ENCODE measurements at places on chromosomes 13 and 19.

DNA sequence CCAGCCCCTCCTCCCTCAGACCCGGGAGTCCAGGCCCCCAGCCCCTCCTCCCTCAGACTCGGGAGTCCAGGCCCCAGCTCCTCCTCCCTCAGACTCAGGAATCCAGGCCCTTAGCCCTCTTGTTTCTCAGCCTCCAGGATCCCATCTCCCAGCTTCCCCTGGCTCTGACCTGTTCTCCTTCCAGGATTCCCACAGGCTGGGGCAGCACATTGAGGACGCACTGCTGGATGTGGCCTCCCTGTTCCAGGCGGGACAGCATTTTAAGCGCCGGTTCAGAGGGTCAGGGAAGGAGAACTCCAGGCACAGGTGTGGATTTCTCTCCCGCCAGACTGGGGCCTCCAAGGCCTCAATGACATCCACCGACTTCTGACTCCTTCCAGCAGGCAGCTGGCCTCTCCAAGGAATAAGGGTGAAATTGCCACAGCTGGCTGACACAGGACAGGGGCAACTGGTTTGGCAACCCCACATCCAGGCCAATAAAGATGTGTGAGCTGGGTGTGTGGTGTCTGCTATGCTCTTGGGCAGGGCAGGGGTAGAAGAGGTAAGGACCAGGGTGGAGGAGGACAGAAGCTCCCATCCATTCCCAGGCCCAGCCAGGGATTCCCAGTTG lies 22.4 kb downstream of the CPT1C start:
- no peak for DNase-seq

GRCh38 chr13:97914540-97914939 lies 38.9 kb upstream of the IPO5 start:
- DNase-seq, result no peak

- DNase-seq, result no peak
Observed at GRCh38 chr19:46975011-46975924, 44.4 kb upstream of the NPAS1 start.

DNA sequence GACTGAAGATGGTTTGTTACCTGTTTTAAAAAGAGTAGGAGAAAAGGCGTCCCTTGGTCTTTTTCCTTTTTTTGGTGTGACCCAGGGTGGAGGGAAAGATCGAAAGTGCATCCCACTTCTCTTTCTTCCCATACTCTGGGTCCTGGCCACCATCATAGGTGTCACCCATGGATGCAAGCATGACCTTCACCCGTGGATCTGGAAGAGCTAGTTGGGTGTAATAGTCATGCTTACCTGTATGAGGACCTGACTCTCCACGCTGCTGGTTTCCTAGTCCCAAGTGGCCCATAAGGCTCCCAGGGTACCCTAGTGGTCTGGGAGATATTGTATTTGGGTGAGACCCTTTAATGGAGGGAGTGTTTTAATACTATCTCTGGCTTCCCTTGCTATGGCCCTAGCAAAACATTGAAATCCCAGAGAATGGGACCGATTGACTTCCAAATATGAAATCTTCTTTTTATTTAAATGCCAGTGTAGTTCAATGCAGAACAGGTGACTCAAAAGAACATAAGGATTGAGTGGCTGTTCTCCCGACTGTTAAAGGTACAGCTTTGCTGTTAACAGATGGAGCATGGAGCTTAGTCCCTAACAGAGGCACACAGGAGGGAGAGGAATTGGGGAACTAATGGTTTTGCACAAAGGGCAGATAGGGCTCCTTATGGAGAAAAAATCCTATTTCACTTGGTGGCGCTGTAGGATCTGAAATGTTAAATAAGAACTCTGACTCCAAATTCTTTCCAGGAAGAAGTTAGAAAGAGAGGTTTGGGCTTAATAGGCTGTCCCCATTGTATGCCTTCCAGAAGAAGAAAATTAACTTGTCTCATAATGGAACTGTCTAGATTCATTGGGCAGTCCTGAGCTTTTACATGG lies 7.0 kb upstream of the ZNF550 start:
- no peak for DNase-seq

- DNase-seq, result no peak
Observed at GRCh38 chr13:45809801-45810394, 41.7 kb downstream of the SIAH3 start.

- DNase-seq, result no peak
Observed at GRCh38 chr19:56917529-56917928, 77.0 kb upstream of the PEG3 start.

GRCh38 chr19:57557659-57558058 lies 2.0 kb downstream of the ZNF550 start:
- DNase-seq, result no peak

DNA sequence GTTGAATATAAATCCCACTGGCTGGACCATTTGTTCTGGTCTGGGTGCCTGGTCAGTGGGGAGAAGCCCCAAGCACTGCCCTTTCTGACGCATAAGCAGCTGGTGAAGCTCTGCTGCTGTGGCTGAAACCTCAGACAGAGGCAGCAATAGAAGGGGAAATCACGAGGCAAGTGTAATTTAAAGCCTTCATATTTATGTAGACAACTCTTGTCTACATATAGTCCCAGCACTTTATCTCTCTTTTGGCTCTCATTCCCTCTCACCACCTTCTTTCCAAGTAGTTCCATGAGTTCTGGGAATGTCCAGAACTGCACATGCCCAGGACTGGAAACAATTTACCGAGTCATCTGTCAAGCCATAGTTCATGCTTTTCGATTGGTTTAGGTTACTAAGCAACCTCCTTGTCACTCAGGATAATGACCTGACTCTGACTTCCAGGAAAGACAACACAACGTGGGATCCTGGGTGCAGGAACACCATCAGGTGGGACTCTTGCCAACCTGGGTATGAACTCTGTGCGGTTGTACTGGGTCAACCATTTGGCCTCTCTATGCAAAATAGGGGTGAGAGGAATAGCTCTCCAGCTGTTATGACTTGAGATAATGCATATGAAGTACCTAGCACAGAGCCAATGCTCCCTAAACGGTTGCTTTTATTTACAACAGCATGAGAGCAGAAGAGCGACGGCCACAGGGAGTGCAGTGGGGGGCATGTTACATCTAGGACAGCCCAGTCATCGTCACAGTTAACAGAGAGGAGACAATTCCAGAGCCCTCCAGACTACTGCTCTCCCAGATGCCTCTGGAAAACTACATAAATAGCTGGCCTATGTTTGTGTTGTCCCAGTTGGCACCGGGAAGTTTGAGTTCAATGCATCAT lies 321.9 kb downstream of the FOXO1 start:
- no peak for DNase-seq

DNA sequence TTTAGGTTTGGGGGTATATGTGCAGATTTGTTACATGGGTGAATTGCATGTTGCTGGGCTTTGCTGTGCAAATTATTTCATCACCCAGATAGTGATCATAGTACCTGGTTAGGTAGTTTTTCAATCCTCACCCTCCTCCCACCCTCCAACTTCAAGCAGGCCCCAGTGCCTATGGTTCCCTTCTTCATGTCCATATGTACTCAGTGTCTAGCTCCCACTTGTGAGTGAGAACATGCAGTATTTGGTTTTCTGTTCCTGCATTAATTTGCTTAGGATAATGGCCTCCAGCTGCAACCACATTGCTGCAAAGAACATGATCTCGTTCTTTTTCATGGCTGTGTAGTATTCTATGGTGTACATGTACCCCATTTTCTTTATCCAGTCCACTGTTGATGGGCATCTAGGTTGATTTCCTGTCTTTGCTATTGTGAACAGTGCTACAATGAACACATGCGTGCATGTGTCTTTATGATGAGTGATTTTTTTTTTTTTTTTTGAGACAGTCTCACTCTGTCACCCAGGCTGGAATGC lies 42.9 kb upstream of the POMP start:
- DNase-seq, result no peak

DNA sequence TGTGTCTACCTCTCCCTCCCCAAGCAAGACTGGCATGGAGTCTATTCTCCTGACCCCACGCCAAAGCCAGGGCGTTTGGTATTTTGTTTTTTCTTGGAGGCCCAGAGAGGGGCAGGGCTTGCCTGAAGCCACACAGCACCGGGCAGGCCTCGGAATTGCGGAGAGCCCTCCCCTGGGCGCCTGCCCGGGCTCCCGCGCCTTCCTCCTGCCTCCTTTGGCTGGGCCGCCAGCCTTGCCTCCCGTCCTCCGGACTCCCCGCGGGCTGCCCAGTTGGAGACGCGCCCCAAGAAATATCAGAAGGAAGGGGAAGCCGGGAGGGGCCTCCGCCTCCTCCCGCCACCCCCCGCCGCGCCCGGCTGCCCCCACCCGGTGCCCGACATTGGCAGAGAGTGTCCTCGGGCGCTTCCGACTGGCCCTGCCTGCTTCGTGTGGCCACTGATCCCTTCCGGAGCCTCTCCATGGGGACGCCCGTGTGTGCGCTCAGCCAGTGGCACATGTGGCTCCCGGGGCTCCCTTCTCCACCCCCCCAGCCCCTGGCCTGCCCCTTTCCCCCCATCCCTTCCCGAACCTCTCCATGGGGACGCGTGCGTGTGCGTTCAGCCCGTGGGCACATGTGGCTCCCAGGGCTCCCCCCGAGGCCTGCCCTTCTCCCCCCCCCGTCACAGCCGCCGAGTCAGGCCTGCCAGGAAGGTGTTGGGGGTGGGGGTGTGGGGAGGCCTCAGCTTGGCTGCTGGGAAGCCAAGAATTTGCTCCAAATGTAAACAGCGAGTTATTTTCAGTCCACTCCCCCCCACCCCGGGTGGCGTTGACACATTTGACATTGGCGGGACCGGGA lies 37.3 kb downstream of the NFIC start:
- DNase-seq, result no peak

DNA sequence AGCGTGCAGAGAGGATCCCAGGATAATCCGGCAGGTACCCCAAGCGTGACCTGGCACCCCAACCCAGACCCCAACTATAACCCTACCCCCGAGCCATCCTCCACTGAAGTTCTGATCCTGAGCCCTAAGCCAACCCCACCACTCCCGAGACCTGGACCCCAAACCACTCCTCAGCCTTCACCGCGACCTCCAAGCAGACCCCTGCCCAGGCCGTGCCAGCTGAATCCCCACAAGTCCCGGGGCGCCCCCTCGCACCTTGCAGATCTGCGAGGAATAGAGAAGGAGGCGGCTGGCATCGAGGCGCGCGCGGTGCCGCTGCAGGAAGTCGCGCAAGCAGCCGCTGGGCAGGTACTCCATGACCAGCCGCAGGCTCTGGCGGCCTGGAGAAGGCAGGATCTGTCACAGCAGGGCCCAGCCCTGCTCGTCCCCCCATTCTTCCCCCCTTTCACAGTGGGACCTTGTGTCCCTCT lies 10.1 kb upstream of the INSL3 start:
- DNase-seq, result no peak

DNA sequence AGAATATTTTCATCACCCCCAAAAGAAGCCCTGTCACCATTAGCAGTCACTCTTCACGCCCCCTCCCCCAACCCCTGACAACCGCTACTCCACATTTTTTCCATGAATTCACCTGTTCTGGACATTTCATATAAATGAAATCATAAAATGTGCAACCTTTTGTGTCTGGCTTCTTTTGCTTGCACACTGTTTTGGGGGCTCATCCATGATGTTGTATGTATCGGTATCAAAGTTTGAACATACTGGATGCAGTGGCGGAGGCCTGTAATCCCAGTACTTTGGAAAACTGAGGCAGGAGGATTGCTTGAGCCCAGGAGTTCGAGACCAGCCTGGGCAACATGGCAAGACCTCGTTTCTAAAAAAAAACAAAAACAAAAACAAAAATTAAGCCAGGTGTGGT lies 7.2 kb downstream of the GADD45B start:
- no peak for DNase-seq

- DNase-seq, result no peak
Observed at GRCh38 chr13:83333614-83334388, 548.5 kb downstream of the SLITRK1 start.

GRCh38 chr19:39064405-39064804 lies 19.8 kb upstream of the ACP7 start:
- no peak for DNase-seq

GRCh38 chr13:62432295-62432694 lies 1016.6 kb upstream of the PCDH20 start:
- DNase-seq, result no peak

- no peak for DNase-seq
Observed at GRCh38 chr13:76684336-76684735, 201.9 kb downstream of the KCTD12 start.

- no peak for DNase-seq
Observed at GRCh38 chr13:72505376-72505775, 222.1 kb downstream of the MZT1 start.

DNA sequence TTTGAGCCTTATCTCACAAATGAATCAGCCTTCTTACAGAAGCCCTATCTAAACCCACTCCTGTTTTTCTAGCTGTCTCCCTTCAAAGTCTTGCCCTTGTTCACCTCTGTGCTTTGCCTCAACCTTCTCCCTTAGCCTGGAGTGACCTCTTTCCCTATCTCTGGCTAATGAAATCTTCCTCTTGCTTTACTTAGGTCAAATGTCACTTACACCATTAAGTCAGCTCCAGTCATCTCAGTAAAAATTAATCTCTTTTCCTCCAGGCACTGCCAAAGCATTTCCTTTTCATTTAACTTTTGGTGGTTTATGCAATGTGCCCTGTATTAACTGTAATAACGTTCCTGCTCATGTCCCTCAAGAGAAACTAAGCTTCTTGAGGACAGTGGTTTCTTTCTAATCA lies 596.5 kb upstream of the MIR17HG start:
- no peak for DNase-seq

DNA sequence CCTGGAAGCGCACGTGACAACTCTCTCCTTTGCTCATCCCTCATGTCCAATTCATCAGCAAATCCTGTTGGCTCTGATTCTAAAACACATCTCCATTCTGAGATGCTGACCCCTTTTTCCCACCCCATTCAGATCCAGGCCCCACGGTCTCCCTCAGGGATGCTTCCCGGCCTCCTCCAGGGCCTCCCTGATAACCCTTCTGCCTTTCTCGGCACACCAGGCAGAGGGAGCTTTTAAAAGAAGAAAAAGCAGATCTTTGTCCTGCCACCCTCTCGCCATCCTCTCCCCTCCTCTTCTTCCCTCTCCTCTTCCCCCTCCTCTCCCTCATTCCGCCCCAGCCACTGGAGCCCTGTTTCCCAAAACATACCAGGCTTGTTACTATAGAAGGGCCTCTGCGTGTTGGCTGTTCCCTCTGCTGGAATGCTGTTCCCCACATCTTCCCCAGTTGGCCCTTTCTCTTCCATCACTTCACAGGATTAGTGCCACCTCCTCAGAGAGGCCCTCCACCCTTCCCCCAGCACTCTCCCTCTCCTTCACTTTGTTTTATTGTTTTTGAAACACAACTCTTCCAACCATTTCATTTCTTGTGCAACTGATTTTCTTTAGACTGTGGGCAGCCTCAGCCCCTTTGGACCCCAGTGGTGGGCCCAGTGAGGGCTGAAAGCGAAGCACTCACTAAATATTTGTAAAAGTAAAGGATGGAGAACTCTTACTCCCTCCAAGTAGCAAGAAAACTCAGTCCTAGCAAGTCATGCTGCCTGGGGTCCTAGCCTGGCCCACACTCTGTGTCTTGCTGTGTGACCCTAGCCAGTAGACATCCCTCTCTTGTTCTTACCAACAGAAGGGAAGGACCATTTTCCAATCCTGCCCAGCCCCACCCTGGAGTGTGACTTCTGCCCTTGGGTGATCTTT lies 2.5 kb upstream of the CRLF1 start:
- no peak for DNase-seq

Measured in GM19239 (cell line).